Left renal pelvis (tissue), 4 donors: ENCODE measurements at places on chromosomes 5 and 9. TPM values are rescaled to one million over a fixed set of nuclear protein-coding genes. Genes with fewer than 3 reads are reported as not detected.

Gene SETD9
- 23.2 TPM for polyA plus RNA-seq

- DNase-seq = no peak
Observed at GRCh38 chr9:106953174-106953573, 90.2 kb downstream of the ZNF462 start.

DNA sequence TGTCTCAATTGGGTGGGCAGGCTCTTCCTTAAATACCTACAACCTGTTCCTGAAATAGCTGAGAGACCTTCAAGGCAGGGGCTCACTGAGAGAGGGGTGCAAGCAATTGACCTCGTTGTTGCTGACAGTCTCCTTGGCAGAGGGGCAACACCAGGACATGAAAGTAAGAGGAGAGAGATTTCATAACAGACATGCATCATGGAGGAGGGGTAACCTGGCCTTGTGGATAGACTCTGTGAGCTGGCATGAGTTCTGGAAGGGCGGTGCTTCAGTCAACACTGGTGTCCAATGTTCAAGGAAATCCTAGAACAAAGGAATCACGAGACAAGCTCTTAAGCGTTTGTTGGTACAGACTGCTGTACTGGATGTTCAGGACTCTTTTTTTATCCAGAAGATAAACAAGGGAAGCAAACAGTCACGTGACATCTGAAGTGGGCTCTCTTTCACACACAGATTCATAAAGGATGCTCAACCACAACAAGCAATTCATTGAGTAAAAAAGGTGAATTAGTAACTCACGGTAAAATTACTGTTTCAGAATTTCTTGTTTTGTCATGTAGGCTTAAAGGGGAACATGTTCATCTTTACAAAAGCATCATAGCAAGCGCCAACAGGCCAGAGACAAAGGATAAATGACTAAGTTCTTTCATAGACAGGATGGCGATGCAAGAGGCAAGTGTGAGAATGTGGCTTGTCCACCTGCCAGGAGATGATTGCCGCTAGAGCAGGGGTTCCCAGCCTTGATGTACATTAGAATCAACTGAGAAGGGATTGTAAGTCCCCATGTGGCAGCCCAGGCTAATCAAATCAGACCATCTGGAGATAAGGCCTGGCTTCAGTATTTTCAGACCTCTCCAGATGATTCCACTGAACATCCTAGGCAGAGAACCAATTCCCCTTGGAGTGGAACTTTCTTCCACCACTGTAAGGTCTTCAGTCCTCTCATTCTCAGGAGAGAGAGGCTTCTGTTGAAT is 20.7 kb downstream of the ANKRA2 start:
- DNase-seq = no peak

DNA sequence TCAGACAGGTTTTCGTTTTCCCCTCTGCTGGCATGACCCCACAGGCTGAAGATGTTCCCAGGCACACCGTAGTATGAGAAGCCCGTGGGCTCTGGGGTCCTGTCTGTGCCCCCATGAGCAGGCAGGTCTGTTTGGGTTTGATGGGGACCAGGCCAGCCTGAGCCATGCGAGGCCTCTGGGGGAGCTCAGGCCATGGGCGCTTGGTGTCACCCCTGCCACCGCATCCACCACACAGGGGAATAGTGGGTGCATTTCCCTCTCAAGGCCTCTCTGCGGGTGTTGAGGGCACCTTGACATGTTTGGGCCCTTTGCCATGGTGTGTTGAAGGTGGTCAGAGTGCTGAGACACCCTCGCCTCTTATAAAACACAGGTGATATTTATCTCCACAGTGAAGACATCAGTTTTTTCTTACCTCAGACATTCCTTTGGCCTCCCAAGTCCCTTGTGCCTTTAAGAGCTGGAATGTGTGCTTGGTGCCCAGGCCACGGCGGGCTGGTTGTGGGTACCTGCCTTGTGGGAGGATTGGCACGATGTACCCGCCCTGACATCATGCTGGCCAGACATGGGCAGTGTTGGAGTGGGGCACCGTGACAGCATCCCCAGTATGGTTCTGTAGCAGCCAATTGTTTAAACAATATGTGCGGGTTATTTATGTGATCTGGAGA is 68.3 kb downstream of the WNK2 start:
- DNase-seq = no peak

DNA sequence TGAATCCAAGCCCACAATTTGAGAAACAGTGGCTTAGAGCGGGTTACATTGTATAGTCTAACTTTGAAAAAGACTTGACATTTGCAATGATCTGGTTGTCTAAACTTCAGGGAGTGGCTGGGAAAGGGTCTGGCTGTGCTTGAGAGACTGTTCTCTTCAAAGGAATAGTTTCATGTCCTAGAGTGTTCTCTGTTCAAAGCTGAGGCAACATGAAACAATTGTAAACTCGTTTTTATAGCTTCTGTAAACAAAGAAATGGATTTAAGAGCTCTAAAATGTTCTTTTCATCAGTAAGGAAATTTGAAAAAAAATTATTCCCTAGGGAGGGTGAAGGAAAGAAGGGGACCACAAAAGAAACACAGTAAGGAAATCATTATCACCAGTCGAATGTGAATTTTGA is 41.6 kb downstream of the FOCAD start:
- DNase-seq = no peak

- DNase-seq = no peak
Observed at GRCh38 chr5:161600156-161600555, 53.6 kb upstream of the GABRB2 start.

GRCh38 chr5:28603869-28604268 is 1565.5 kb upstream of the CDH9 start:
- DNase-seq = no peak

GRCh38 chr9:132833550-132834121 is 44.4 kb downstream of the AK8 start:
- no peak for DNase-seq

DNA sequence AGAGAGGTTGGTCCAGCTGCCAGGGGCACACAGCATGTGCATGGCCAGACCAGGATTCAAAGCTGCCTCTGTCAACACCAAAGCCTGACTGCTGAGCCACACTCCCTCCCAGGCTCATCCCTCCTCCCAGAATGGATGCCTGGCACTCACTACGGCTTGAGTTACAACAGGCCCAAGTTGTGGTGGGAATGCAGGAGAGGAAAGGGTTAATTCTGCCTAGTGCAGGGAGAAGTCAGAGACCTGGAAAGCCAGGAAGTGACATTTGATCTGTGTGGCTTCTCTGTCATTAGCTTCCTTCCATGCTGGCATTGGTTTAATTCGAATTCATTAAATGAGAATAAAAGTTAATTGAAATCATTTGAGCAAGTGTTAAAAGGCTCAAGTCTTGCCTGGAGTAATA is 150.0 kb downstream of the NSG2 start:
- DNase-seq = no peak

- DNase-seq = no peak
Observed at GRCh38 chr9:118305331-118305730, 601.1 kb downstream of the TLR4 start.
